ENCODE measurements at places on chromosomes 3 and 15.

DNA sequence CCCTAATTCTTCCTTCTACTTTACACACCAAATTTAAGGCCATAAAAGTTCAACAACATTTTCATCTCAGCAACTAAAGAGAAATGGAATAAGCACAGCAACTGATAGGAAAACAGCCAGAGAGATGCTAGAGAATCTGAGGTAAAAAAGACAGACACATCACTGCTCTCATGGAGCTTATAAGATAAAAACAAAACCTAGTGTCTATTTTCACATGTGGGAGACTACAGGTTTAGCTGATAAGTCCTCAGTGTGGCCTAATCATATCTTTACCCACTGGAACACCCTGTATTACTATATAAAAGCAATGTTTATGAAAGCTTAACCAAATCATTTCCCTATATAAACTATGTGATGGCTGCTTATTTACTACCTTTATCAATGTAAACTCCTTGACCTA, 33.0 kb downstream of the KPNA4 start:
- no peak for DNase-seq

GRCh38 chr3:185912929-185913901, 24.6 kb downstream of the TRA2B start:
- no peak for DNase-seq

DNA sequence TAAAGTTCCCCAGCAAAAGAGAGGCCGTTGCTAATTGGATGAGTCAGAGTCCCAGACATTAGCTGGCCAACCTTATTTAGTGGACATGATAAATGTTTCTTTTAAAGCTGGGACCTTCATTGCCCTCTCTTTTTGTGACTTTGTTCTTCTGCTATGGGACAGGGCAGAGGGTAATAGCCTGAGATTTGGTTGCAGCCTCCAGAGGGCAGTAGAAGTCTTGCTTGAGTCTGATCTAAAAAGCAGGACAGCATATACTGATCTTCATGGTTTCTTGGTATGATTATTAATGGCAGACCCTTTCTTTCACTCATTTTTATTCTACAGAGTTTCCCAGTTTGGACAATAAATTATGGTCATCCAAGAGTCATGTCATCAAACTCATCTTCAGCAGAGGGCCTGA, 25.1 kb upstream of the ZKSCAN7 start:
- DNase-seq = no peak

- DNase-seq = no peak
Measured at GRCh38 chr3:143121241-143122088, 1.9 kb downstream of the CHST2 start.

DNA sequence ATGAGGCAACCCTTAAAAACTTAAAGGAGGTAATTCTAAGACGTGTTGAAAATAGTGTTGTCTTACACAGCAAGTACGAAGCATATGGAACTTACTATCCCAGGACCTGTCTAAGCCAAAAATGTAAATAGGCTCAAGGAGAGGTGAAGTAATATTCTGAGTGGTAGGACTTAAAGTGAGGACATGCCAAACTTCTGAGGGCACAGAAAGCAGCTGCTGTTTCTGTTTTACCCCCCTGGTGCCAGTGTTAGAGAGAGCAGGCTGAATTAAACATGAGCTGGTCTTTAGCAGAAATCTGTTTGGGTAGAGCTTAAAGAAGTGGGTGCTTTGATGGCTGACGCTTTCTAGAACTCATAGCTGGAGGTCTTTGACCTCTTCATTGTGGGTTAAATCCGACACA, 149.7 kb upstream of the NPHP3 start:
- DNase-seq = no peak

- DNase-seq = no peak
Measured at GRCh38 chr3:20462723-20463122, 276.7 kb upstream of the SGO1 start.

DNA sequence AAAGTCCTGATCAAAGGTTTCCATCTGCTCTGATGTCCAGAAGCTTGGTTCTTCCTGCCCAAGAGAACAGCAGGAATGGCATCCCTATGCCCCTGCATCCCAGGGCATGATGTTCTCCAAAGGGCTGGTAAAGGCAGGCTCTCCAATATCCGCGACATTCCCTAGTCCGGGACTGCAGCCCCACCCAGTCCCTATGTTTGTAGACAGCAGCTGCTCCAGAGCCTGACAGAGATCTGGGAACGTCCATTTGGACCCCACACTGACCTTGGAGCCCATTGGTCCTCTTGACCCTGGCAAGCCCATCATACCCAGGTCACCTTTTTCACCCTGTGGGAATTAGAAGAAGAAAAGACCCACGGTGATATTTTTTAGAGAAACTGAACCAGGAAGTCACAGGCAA, 46.3 kb downstream of the COLQ start:
- DNase-seq = no peak

GRCh38 chr15:77029166-77030047, 34.5 kb downstream of the PSTPIP1 start:
- DNase-seq = no peak

- no peak for DNase-seq
Measured at GRCh38 chr15:66948294-66948693, 117.1 kb upstream of the SMAD3 start.

DNA sequence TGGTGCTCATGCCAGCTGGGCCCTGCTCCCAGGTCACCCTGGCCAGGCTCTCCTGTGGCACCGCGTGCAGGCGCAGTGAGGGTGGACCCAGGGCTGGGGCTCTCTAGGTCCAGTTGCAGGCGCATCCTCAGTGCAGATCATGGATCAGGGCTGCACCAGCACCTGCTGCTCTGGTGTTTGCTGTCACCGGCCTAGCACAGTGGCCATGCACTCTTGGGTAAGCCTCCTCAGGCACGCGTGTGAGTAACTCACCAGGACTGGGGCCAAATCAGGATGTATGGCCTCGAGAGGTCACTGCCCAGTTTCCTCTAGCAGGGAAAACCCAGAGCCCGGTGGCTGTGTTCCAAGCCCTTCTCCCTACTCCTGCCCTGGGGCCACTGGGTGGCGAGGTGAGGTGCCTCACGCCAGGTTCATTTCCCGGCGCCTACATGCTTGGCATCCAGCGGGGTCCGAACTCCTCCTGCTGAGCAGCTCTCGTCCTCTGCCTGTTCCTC, 45.5 kb upstream of the SLC41A3 start:
- DNase-seq = peak; percentile 37

- peak; percentile 17 for DNase-seq
Measured at GRCh38 chr3:36937492-36937891, 7.4 kb downstream of the TRANK1 start.

GRCh38 chr3:62758296-62759066, 116.7 kb downstream of the CADPS start:
- no peak for DNase-seq

GRCh38 chr3:83662381-83662960, 1296.3 kb upstream of the CADM2 start:
- no peak for DNase-seq

- no peak for DNase-seq
Measured at GRCh38 chr15:88985547-88986393, 72.6 kb upstream of the MFGE8 start.

DNA sequence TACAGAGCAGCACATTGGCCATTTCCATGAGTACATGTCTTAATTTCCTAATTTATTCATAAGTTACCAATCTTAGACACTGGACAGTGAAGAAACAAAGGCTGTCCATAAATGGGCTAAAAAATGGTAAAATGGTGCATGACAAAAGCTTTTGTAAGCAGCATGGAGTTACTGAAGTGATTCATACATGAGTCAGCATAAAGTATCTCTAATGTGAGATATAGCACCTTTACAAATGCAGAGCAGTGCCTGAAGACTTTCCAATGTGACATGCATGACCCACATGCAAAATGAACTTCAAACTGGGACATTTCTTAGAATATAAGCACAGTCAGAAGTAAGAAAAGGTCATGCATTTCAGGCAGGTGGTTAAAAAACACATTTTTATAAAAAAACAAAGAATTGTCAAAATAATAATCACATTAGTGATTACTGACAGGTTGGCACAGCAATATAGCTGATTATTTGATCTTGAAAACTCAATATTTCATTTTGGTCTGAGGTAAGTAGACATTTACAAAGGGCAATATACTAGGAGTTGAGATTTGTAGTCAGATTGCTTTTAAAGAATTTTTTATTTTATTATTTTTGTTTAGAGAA, 299.3 kb downstream of the PLCL2 start:
- DNase-seq = peak; percentile 49

GRCh38 chr15:27241943-27242342, 271.0 kb downstream of the GABRG3 start:
- peak; percentile 57 for DNase-seq

GRCh38 chr15:47553947-47554346, 163.4 kb upstream of the SEMA6D start:
- DNase-seq = no peak

All from ACHN (cell line).